ENCODE measurements at places on chromosomes 5 and 9. TPM values are rescaled to one million over a fixed set of nuclear protein-coding genes. Genes with fewer than 3 reads are reported as not detected.

DNA sequence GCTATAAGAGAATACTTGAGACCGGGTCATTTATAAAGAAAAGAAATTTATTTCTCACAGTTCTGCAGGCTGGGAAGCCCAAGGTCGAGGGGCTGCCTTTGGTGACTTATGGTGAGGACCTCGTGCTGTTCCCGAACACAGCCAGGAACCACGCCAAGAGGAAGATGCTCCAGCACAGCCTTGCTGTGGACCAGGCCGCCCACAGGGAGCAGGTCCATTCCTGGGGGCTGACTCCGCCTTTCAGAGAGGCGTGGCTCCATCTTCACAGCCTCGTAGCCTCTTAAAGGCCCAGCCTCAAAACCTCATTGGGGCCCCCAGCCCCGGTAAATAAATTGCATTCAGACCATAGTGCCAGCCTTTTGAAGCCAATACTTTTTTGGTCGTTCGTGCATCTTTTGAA, 93.5 kb upstream of the CACNA1B start:
- H3K4me3 ChIP-seq, result no peak overlapping the region
- no peak overlapping the region for H3K27ac ChIP-seq

GRCh38 chr5:56763182-56763581, 52.2 kb upstream of the MAP3K1 start:
- DNase-seq, result no peak
- no peaks in the 10 kb centered on the region for H3K4me1 ChIP-seq
- no peaks in the 10 kb centered on the region for H3K36me3 ChIP-seq
- peak overlapping the region; percentile 100 for H3K27ac ChIP-seq

DNA sequence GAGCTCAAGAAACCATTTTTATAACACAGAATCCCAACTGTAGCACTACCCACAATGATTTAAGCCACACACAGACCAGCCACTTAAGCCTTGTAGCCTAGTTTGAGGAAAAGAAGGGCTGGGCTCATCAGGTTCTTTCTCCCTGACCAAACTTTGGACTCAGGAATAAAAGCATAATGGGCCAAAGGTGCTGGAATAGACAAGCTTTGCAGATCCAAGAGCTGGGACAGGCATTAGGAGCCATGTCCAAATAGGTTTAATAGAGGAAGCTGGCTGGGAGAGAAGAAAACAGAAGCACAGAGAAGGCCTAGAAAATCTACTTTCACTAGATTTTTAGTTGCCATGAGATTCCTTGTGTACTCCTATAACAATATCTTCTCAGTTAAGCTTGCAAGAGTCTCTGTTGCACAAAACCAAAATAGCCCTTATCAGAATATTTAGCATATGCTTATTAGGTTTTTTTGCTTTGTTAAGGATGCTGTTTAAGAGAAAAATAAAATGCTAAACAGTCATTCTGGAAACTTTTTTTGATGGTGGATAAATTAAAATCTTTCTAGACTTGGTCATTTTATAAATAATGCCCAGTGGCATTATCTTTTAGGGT, 38.2 kb downstream of the CNOT8 start:
- no peak for DNase-seq
- no peak overlapping the region for H3K4me3 ChIP-seq
- H3K27ac ChIP-seq, result no peak overlapping the region
- H3K4me1 ChIP-seq, result no peaks in the 10 kb centered on the region
- H3K36me3 ChIP-seq, result peaks cover 64% of the 10 kb centered on the region

- H3K27me3 ChIP-seq, result no peaks in the 10 kb centered on the region
- DNase-seq, result no peak
- no peaks in the 10 kb centered on the region for H3K36me3 ChIP-seq
- peak overlapping the region; percentile 74 for H3K27ac ChIP-seq
- no peak overlapping the region for H3K4me3 ChIP-seq
Observed at GRCh38 chr9:121901616-121902015, 191.5 kb downstream of the TTLL11 start.

DNA sequence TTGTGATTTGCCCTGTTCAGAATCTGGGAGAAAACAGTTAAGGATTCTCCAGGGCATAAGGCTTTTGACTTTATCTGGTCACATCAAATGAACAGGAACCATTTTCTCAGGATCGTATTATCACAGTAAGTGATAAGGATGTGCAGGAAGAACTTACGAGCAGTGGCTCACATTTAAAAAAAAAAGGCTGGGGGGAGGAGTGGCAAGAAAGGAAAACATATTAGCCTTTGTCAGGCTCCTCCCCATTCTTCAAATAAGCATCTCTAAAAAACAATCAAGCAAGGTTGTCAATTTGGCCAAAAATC, 234.3 kb upstream of the TMEM161B start:
- H3K4me3 ChIP-seq, result peak overlapping the region; percentile 50
- no peak for DNase-seq
- no peaks in the 10 kb centered on the region for H3K36me3 ChIP-seq
- H3K27me3 ChIP-seq, result no peaks in the 10 kb centered on the region
- no peak overlapping the region for H3K27ac ChIP-seq
- no peaks in the 10 kb centered on the region for H3K4me1 ChIP-seq

GRCh38 chr9:93218161-93218560, 34.2 kb downstream of the WNK2 start:
- H3K4me3 ChIP-seq, result no peak overlapping the region
- H3K36me3 ChIP-seq, result no peaks in the 10 kb centered on the region
- H3K27me3 ChIP-seq, result no peaks in the 10 kb centered on the region
- H3K27ac ChIP-seq, result no peak overlapping the region

DNA sequence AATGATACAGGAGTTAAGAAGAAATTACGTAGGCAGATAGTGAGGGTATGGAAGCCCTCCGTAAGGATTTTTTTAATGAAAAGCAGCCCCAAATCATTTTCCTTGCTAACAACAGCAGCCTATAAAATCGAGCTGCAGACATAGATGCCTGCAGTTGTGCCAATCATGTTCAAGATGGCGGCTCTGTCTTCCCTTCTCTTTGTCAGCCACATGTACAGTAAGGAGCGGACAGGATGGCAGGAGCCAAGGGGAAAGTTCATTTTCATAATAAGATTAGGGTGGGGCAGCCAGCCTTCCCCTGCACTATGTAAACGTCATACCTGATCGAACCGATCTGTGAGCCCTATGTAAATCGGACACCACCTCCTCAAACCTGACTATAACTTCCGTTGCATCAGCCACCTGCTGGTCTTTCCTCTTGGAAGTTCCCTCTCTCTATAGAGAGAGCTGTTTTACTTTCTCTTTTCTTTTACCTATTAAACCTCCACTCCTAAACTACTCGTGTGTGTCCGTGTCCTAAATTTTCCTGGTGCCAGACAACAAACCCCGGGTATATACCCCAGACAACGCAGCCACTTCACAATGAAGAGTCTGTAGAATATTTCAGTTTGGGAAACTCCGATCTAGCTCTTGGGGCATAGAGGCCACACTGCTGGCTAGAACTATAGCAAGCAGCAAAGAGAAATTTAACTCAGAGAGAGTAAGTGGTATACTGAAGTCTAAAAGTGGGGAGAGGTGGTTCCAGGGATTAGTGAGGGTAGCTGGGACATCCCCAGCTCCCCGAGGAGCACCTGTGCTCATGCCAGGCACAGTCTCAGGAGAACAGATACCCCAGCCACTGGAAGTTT, 20.8 kb upstream of the SLC24A2 start:
- H3K36me3 ChIP-seq, result no peaks in the 10 kb centered on the region
- no peaks in the 10 kb centered on the region for H3K27me3 ChIP-seq
- no peak for DNase-seq
- H3K27ac ChIP-seq, result no peak overlapping the region

GRCh38 chr5:87229780-87230179, 37.9 kb upstream of the RASA1 start:
- no peak overlapping the region for H3K4me3 ChIP-seq
- no peaks in the 10 kb centered on the region for H3K36me3 ChIP-seq
- no peaks in the 10 kb centered on the region for H3K27me3 ChIP-seq

GRCh38 chr5:150599917-150600511, 40.4 kb upstream of the SYNPO start:
- H3K27ac ChIP-seq, result peak overlapping the region; percentile 85
- no peaks in the 10 kb centered on the region for H3K27me3 ChIP-seq
- peaks cover 85% of the 10 kb centered on the region for H3K4me1 ChIP-seq
- peak; percentile 86 for DNase-seq
- H3K4me3 ChIP-seq, result peak overlapping the region; percentile 38

GRCh38 chr9:116549786-116550660, 137.1 kb upstream of the TRIM32 start:
- no peak for DNase-seq
- peak overlapping the region; percentile 41 for H3K27ac ChIP-seq
- H3K36me3 ChIP-seq, result no peaks in the 10 kb centered on the region
- no peaks in the 10 kb centered on the region for H3K27me3 ChIP-seq
- H3K4me1 ChIP-seq, result peaks cover 9% of the 10 kb centered on the region

DNA sequence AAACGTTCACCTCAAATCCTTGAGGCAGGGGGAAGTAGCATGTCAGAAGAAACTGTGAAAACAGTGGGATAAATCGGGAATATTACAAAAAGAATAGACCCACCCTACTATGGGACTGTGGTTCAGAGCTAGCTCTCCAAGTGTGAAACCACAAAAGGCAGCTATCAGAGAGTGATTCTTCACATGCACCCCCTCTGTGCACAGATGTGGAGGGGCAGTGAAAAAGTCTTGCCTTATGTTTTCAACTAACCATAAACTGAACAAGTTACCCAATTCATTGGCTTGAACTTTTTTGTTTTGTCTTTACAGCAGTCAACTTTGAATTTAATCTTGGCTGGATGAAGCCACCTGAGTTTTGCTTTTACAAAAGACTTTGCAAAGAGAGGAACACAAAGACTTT, 98.8 kb upstream of the NR4A3 start:
- H3K4me3 ChIP-seq, result no peak overlapping the region
- DNase-seq, result no peak
- no peak overlapping the region for H3K27ac ChIP-seq
- H3K4me1 ChIP-seq, result peaks cover 6% of the 10 kb centered on the region
- H3K27me3 ChIP-seq, result no peaks in the 10 kb centered on the region

GRCh38 chr9:136775191-136775590, 10.9 kb upstream of the LCN15 start:
- DNase-seq, result no peak
- no peak overlapping the region for H3K4me3 ChIP-seq
- H3K36me3 ChIP-seq, result no peaks in the 10 kb centered on the region
- H3K27ac ChIP-seq, result no peak overlapping the region
- no peaks in the 10 kb centered on the region for H3K4me1 ChIP-seq

GRCh38 chr9:135422341-135422944, 57.1 kb upstream of the PPP1R26 start:
- DNase-seq, result no peak
- no peaks in the 10 kb centered on the region for H3K4me1 ChIP-seq
- no peaks in the 10 kb centered on the region for H3K27me3 ChIP-seq
- H3K36me3 ChIP-seq, result no peaks in the 10 kb centered on the region
- H3K27ac ChIP-seq, result no peak overlapping the region

- no peak overlapping the region for H3K4me3 ChIP-seq
- peaks cover 27% of the 10 kb centered on the region for H3K4me1 ChIP-seq
- H3K27ac ChIP-seq, result no peak overlapping the region
Observed at GRCh38 chr9:134139081-134139480, 3.2 kb downstream of the WDR5 start.

GRCh38 chr5:912280-913091, 19.8 kb downstream of the TRIP13 start:
- peaks cover 12% of the 10 kb centered on the region for H3K36me3 ChIP-seq
- H3K27ac ChIP-seq, result peak overlapping the region; percentile 90
- H3K27me3 ChIP-seq, result no peaks in the 10 kb centered on the region
- DNase-seq, result no peak

DNA sequence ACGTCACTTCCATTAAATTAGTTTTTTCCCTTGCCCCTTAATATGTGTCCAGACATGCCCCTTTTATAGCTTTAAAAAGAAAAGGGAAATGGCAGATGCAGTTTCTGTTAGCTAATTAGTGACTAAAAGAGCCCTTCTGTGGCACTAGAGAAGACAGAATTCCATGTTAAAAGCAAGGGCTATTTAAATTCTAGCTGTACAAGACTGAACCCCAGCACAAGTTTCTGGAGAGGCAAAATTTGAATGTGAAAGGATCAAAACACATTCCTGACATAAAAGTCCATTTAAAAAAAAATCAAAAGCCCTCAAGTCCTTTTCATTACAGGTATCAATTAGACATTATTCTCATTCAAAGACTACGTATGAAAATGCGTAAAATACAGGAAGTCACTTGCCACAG, 78.7 kb downstream of the HAPLN1 start:
- no peaks in the 10 kb centered on the region for H3K4me1 ChIP-seq
- H3K27ac ChIP-seq, result no peak overlapping the region
- no peak overlapping the region for H3K4me3 ChIP-seq
- no peak for DNase-seq
- no peaks in the 10 kb centered on the region for H3K27me3 ChIP-seq

- DNase-seq, result peak; percentile 37
- no peaks in the 10 kb centered on the region for H3K27me3 ChIP-seq
- no peaks in the 10 kb centered on the region for H3K36me3 ChIP-seq
- no peak overlapping the region for H3K27ac ChIP-seq
Observed at GRCh38 chr5:68406767-68407241, 191.2 kb downstream of the PIK3R1 start.

DNA sequence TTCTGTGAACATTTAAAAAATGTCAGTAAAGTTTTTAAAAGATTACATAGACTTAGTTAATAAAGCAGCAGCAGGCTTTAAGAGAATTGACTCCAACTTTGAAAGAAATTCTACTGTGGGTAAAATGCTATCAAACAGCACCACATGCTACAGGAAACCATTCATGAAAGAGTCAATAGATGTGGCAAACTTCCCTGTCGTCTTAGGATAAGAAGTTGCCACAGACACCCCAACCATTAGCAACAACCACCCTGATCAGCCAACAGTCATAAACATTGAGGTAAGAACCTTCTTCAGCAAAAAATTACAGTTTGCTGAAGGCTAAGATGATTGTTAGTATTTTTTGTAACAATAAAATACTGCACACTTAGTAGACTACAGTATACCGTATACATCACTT, 278.2 kb downstream of the CSNK1G3 start:
- no peak overlapping the region for H3K4me3 ChIP-seq
- H3K36me3 ChIP-seq, result no peaks in the 10 kb centered on the region
- H3K27ac ChIP-seq, result no peak overlapping the region
- H3K27me3 ChIP-seq, result no peaks in the 10 kb centered on the region
- DNase-seq, result no peak

LCN2 gene
- polyA plus RNA-seq, result not detected

RIOK2 gene
- 5.9 TPM for polyA plus RNA-seq

TRIP13 gene
- polyA plus RNA-seq, result 24.1 TPM

TAF11L12 gene
- polyA plus RNA-seq, result not detected

CATSPER3 gene
- 0.37 TPM for polyA plus RNA-seq

All from SK-N-SH (cell line).